Naive thymus-derived CD8-positive, alpha-beta T cell (primary cell): ENCODE measurements at places on chromosomes 5 and 9. TPM values are rescaled to one million over a fixed set of nuclear protein-coding genes. Genes with fewer than 3 reads are reported as not detected.

The MED10 gene
- total RNA-seq: 70.0 TPM

The SPOCK1 gene
- not detected for total RNA-seq

The OR1J2 gene
- not detected for total RNA-seq

The SMIM32 gene
- not detected for total RNA-seq

The TRIO gene
- total RNA-seq: 6.8 TPM

The PDE6A gene
- total RNA-seq: not detected

The OGN gene
- not detected for total RNA-seq

The CCNO gene
- not detected for total RNA-seq

The RAI14 gene
- not detected for total RNA-seq

The FBN2 gene
- 0.08 TPM for total RNA-seq

The TAF1L gene
- total RNA-seq: 0.05 TPM

The TEX48 gene
- total RNA-seq: not detected

The C9orf152 gene
- not detected for total RNA-seq
